BE2C (cell line): ENCODE measurements at places on chromosomes 16 and 17.

DNA sequence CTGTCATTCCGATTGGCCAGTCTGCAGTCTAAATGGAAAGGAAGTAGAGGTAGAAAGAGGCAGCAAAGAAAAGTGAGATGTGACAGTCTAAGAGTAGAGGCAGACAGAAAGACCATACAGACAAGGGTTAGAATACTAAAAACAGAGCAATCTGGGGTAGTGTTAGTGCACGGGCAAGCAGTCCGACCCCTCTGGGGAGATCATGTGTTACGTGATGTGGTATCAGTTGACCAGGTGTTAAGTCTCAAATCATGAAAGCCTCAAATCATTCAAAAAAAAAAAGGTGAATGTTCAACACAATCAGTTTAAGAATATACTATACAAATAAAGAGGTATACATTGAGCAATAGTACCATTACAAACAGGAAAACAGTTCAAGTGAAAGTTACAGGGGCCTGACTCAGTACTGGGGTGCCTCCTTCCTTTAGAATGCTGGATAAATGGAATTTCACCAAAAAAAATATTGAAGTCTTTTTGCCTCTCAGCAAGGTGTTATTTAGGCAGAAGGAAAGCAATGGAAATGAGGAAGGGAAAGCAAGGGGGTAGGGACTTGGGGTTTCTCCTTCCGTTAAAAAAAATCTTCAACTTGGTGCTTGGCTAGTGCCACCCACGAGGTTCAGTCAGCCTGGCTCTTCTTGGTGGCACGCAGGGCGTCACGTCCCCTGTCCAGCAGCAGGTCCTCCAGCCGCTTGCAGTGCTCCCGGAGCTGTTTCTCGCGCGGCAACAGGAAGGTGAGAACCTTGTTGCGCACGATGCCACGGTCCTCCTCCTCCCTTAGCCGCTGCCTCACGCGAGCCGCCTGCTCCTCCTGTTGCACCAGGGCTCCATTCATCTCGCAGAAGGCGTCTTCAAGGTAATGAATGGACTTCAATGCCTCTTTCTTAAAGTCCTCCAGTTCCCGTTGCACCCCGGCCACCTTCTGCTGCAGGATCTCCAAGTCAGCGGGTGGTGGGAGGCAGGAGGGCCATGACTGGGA lies 616 bp downstream of the CCDC182 start:
- no peak for DNase-seq

DNA sequence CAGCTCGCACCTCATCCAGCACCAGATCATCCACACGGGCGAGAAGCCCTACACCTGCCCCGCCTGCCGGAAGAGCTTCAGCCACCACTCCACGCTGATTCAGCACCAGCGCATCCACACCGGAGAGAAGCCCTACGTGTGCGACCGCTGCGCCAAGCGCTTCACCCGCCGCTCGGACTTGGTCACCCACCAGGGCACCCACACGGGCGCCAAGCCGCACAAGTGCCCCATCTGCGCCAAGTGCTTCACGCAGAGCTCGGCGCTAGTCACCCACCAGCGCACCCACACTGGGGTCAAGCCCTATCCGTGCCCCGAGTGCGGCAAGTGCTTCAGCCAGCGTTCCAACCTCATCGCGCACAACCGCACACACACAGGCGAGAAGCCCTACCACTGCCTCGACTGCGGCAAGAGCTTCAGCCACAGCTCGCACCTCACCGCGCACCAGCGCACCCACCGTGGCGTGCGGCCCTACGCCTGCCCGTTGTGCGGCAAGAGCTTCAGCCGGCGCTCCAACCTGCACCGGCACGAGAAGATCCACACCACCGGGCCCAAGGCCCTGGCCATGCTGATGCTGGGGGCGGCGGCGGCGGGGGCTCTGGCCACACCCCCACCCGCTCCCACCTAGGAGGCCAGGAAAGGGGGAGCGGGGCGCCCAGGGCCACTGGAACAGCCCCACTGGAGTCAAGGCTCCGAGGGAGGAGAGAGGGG lies 7.5 kb downstream of the ZNF205 start:
- no peak for DNase-seq

DNA sequence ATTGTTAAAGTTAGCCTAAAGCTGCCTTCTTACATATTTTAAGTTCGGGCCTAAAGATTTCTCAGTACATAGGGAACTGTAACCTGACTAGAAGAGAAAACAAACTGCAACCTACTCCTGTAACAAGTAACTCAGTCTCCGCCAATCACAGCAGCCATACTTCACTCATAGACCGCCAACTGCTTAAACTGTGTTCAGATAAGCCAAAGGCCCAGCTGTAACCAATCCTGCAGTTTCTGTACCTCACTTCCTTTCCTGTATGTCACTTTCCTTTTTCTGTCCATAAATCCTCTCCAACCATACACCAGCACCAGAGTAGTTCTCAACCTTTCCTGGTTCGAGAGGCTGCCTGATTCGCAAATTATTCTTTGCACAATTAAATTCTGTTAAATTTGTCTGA lies 41.5 kb downstream of the GLG1 start:
- DNase-seq, result no peak

- no peak for DNase-seq
Observed at GRCh38 chr16:77989846-77990245, 32.5 kb upstream of the CLEC3A start.

GRCh38 chr17:78517421-78517820 lies 59.8 kb downstream of the DNAH17 start:
- peak; percentile 60 for DNase-seq

DNA sequence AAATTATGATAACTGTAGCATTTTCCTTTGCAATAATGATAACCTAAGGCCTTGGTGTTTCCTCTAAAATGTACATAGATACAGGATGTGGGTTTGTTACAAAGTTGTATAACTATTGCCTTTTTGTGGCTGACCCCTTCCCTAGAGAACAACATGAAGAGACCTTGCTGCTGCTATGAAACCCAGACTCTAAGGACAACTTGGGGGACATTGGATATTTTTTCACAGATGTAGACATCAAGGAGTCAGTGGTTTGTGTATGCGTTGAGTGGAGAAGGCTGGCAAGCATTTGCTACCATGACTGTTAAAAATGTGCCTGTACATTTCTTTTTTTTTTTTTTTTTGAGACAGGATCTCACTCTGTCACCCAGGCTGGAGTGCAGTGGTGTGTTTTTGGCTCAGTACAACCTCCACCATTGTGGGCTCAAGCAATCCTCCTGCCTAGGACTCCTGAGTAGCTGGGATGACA lies 12.3 kb downstream of the HMOX2 start:
- DNase-seq, result no peak

DNA sequence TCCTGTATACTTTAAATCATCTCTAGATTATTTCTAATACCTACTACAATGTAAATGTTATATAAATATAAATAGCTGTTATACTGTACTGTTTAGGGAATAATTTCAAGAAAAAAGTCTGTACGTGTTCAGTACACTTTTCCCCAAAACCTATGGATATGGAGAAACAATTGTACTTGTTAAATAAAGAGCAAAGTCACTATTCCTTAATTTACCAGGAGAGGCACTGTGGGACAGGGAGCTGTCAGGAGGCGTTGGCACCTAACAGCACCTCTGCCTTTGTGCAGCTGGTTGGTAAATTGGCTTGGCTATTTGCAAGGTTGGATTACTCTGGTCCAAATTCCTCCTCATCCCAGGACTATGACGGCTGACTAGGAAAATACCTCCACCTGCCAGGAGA lies 28.0 kb downstream of the CRHR1 start:
- no peak for DNase-seq

GRCh38 chr17:66583112-66583748 lies 251.7 kb upstream of the CACNG5 start:
- no peak for DNase-seq

DNA sequence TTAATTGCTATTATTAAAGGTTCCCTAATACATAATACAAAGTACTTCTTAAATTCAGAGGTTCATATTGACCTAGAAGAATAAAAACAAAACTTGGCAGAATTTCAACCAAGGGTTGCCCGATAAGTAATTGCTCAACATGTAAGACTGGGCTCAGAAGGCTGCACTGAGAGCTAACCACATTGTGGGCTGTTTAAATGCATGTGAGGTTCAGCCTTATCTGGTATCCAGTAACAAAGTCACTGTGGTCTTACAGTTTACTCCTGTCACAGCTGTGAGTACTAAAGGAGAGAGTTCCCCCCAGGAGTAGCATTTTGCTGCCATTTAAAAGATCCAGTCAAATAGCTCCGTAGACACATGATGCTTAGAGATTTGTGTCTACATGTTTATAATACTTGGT lies 1.6 kb upstream of the DHRS11 start:
- no peak for DNase-seq

DNA sequence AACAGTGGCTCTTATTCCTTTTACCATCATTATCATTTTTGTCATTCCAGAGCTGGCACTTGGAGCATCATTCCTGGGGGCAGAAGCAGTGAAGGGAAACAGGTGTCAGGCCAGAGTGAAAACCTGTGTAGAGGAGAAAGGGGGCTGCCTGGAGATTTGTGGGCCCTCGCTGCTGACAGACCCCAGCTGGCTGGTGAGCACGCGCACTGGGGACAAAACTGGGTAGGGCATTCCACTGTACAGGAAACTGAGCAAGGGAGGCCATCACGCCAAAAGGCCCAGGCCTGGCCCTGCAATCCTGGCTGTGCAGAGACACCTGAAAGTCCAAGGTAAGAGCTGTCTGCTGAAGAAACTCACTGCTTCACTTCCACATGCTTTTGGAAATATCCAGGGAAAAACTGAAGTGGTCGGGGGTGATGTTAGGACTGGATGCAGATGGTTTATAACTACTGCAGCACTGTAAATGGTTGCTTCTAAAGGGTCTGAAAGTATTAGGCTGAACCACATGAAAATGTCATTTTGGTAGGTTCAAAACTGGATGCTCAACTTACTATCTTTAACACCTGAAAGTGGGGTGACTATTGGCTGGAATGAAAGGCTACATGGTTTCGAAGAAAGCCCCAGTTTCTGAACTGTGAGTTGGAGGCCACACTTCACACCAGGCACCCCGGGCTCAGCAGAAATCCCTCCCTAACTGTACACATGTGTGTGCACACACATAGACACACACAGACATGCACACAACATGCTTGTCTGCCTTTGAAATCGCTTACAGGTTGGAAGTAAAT lies 225.0 kb downstream of the C16orf78 start:
- no peak for DNase-seq

DNA sequence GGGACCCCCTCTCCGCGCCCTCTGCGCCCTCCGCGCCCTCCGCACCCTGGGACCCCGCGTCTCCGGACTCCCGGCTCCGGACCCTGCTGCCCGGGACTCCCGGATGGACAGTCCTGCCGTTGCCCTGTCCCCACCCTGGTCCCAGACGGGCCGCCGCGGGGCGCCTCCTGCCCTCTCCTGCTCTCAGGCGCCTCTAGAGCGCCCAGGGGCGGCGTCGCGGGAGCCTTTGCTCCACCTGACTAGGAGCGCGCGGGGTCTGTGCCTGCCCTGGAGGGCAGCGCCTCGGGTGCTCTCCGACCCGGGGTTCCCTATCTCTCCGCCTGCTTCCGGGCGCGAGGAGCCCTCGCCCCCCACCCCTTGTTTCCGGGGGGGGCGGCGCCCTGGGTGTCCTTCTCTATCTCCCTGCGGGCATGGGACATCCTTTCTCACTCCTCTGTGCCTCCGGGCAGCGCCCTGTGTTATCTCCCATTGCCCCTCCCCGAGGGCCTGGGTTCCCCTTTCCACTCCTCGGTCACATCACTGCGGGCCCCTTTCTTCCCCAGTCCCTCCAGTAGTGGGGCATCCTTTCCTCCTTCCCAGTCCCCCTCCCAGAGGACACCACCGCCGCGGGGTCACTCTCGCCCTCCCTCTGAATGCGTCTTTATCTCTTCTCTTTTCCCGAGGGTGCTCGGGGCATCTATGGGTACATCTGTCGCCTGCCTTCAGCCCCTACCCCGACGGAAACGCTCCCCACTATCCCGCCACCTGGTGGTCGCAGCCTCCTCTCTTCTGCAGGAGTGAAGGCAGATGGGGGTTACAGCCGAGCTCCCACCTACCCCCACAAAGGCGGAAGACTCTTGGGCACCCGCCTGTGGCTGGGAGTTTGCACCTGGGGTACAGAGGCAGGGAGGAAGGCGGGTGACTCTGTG lies 875 bp downstream of the PRKCB start:
- DNase-seq, result peak; percentile 9

GRCh38 chr16:68478526-68479250 lies 30.4 kb upstream of the SMPD3 start:
- DNase-seq, result no peak

DNA sequence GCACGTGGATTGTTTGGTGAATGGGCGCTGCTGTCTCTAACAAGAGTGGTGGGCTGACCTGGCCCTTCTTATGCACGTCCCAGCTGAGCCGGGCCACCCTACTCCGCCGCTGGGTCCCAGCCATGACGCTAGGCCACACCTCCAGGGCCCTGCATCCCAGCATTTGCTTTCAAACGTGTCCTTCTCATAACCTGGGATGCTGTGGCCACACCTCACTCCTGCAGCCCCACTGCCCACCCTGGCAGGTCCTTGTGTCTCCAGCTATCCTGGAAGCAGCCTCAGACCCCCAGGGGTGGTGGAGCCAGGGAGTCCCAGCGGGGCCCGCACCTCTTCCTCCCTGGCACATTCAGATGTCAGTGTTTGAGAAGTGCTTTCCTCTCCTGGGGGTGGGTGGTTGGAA lies 168.6 kb downstream of the IRF8 start:
- DNase-seq, result no peak
